Renal cortical epithelial cell (primary cell): ENCODE measurements at places on chromosomes 5 and 9. TPM values are rescaled to one million over a fixed set of nuclear protein-coding genes. Genes with fewer than 3 reads are reported as not detected.

The LECT2 gene
- total RNA-seq, result not detected in 2 replicates

The ZDHHC11B gene
- not detected in 2 replicates for total RNA-seq

The SPINK1 gene
- 0.40 and 8.2 TPM in 2 replicates for total RNA-seq

The CLIC3 gene
- 0.85 and 1.9 TPM in 2 replicates for total RNA-seq

GRCh38 chr5:58462623-58463230 is 2.8 kb upstream of the PLK2 start:
- peak; percentile 73 for DNase-seq

GRCh38 chr9:130768265-130768664 is 66.8 kb upstream of the ABL1 start:
- peak; percentile 70 for DNase-seq

DNA sequence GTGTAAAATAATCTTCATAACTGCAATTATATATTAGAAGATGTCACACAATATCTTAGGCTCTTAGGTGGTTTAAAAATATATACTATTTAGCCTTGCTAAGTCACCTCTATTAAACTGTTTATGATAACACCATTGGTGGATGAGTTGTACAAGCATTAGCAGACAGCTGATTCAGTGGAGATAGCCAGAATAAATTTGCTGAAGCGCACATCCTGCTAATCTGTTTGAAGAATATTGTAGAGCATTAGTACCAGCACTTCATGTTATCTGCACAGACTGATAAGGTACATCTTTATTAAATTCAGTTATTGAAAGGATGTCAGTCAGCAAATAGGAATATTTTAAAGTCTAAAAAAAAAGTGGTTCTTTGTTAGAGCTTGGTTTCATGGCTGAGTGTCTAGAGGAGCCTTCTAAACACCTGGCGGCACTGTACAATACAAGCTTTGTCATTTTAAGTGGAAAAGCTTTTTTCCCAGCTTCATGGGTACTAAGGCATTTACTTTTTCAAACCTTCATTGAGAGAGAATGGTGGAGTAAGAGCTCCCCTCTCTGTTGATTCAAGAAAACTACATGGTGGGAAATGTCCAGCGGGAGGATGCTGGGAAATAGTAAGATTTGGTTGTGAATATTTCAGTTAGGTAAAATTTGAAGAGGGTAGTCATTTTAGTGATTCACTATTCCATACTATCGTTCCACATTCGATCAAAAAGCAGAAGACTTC is 275.1 kb downstream of the SLF1 start:
- no peak for DNase-seq

DNA sequence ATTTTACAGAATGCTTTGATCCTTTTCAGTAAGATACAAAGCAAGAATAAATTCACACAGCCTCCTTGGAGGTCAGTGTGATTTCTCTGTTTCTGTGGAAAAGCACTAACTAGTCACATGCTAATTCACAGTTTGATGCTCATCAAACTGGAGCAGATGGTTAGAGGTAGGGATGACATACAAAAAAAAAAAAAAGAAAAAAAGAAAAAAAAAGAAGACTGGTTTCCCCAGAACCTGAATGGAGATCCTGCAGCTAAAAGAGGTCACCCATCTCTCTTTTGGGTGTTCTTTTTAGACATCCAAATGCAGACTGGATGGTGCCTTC is 123.7 kb upstream of the ANKRD55 start:
- peak; percentile 88 for DNase-seq

DNA sequence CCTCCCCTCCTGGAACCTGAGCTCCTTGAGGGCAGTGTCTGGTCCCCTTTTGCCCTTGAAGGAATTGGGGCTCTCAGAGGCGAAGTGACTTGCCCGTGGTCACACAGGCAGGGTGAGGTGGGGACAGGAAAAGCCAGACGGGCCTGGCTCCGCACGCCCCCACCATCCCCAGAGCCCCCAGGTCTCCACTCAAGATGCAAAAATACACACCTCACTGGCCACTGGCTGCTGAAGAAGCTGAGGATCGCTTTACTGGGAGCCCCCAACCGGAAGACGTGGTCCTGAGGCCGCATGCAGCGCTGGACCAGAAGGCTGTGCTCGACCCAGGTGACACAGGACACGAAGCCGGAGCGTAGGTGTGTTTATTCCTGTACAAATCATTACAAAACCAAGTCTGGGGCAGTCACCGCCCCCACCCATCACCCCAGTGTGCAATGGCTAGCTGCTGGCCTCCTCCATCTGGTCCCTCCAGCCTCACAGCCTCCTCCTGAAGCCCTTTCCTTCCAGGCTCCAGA is 7.6 kb upstream of the AK1 start:
- DNase-seq, result no peak

DNA sequence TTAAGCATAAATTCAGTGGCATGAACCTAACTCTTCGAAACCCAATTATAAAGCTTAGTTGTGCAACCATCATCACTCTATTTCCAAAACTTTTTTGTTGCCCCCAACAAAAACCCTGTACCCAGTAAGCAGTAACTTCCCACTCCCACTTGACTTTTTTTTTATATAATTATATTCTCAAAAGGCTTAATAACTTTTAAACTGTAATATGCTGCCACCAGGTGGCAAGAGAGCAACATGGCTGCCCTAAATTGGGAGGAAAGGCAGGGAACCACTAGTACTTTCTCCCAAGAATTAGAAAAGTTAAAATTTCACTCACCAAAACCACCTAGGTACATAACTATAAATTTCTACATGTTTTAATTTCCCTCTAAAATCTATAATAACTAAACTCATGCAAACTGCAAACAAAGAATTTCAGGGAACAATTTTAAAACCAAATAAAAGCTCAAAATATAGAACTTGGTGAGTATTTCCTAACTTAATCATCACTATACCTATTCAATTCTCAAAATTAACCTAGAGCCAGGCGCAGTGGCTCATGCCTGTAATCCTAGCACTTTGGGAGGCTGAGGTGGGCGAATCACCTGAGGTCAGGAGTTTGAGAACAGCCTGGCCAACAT is 50.2 kb upstream of the RNF38 start:
- DNase-seq, result peak; percentile 43

GRCh38 chr5:138952962-138953361 is 77.8 kb upstream of the LRRTM2 start:
- DNase-seq, result no peak

DNA sequence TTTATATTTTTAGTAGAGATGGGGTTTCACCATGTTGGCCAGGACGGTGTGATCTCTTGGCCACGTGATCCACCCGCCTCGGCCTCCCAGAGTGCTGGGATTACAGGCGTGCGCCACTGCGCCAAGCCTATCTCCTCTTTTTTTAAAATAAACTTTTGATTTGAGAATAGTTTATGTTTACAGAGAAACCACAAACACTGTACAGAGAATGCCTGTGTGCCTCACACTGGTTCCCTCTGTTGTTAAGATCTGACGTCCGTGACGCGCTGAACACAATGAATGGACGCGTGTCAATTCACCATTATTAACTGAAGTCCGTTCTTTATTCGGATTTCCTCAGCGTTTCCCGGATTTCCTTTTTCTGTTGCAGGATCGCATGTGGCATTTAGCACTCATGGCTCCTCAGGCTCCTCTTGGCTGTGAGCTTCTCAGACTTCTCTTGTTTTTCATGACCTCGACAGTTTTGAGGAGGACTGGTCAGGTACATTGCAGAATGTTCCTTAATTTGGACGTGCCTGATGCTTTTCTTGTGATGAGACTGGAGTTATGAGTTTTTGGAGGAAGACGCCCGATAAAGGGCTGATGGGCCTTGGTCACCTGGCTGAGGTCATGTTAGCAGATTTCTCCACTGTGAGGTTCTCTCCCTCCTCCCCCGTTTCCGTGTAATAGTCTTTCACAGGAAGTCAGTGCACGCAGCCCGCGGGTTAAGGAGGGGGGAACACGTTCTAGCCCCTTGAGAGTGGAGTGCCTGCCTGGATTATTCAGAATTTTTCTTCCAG is 69.6 kb downstream of the ANKRD33B start:
- DNase-seq, result no peak

DNA sequence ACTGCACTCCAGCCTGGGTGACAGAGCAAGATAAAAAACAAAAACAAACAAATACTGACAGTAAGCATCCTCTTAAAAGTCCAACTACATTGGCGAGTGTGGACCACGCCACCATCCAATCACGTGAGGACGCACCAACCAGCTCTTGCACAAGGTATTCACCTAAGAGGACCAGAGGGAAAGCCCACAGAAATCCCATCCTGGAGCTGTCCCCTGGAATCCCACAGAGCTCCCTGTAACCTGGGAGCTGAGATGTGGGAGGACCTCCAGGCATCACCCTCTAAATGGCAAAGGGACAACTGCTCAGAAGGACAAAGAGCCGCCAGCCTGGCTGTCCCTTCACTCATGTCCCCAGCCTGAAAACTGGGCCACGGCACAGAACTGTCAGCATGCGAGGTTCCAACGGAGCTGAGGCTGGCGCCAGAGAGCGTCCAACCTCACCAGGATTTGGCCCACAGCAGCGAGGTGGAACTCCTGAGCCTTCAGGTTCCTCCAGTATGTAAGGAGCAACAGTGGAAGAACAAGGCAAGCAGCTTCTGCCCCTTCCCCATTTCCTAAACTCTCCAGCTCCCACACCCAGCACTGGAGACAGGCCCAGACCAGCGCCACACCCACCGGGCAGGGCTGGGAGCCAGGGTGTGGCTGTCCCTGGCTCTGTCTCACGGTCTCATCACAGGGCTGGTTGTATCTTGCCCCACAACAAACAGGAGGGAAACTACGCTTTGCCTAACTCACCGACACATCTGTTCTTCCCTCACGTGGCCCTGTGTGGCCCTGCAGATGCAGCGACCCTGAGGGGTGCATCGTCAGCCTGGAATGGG is 15.2 kb downstream of the IPPK start:
- DNase-seq, result no peak
